Breast epithelium (tissue), 4 donors: ENCODE measurements at places on chromosomes 4 and X. TPM values are rescaled to one million over a fixed set of nuclear protein-coding genes. Genes with fewer than 3 reads are reported as not detected.

- no peak for DNase-seq
These were observed 184.0 kb upstream of the GALNTL6 start for GRCh38 chr4:171629182-171629581.

DNA sequence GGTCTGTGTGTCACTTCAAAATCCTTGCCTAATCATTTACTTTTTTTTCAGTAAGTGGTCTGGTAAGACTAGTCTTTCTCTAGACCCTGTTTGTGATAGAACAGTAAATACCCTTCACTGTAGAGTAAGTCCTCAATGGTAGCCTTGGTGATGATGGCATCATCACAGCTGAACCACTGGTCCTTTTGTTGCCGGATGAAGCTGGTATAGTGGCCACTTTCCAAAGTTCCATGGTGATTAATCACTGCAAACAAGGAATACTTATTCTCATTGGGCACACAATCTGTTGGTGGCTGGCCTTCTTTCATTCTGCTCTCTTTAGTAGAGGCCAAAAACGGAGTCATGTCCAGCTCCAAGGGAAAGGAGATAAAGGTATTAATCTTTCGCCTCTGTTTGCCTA, 2.9 kb downstream of the USP51 start:
- DNase-seq = no peak

GRCh38 chr4:84167093-84167492, 332.0 kb downstream of the NKX6-1 start:
- no peak for DNase-seq

DNA sequence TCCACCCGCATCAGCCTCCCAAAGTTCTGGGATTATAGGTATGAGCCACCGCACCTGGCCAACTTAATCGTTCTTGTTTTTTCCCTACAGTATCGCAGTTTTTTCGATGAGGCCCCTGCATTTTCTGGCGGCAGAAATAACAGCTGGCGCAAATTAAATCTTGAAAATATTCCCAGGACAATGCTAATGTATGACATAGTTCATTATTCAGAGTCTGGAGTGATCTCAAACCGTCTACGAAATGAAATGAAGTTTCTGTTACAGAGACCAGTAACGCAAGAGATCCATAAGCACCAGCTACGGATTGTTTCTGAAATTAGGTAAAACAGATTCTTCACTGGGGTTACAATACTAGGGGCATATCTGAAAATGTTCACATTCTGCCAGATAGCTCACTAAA, 27.3 kb downstream of the CXorf58 start:
- no peak for DNase-seq

Gene FGF5
- total RNA-seq = not detected

DNA sequence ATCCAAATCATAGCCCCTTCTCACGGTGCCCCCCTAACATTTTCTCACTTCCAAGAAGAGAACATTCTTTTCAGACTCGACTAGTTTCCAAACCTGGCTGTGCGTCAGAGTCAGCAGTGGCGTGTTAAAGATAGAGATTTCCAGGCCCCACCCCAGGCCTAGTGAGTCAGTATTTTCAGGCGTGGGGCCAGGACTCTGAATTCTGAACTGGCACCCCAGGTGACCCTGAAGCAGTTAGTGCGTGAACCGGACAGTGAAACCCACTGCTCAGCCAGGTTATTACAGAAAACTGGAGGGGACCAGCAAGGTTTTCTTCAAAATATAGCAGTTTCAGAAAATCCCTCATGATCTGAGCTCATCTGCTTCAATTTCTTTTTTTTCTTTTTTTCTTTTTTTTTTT, 35.0 kb upstream of the BCOR start:
- no peak for DNase-seq

DNA sequence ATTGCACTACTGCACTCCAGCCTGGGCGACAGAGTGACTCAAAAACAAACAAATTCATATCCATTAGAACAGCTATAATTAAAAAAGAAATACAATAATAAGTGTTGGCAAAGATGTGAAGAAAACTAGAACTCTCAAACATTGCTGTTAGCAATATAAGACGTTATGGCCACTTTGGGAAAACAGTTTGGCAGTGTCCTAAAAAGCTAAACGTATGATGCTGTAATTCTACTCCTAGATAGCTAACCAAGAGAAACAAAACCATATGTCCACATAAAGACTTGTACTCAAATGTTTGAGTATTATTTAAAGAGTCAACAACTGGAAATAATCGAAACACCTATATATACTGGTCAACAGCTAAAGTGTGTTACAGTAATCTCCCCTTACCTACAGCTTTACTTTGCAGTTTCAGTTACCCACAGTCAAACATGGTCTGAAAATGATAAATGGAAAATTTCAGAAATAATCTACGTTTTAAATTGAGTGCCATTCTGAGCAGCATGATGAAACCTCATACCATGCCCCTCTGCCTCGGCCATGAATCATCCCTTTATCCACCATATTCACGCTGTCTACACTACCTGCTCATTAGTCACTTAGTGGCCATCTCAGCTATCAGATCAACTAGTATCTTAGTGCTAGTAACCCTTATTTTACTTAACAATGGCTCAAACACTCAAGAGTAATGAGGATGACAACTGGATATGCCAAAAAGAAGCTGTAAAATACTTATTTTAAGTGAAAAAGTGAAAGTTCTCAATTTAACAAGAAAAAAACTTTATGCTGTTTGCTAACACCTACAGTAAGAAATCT, 4.9 kb downstream of the ELF2 start:
- DNase-seq = no peak

DNA sequence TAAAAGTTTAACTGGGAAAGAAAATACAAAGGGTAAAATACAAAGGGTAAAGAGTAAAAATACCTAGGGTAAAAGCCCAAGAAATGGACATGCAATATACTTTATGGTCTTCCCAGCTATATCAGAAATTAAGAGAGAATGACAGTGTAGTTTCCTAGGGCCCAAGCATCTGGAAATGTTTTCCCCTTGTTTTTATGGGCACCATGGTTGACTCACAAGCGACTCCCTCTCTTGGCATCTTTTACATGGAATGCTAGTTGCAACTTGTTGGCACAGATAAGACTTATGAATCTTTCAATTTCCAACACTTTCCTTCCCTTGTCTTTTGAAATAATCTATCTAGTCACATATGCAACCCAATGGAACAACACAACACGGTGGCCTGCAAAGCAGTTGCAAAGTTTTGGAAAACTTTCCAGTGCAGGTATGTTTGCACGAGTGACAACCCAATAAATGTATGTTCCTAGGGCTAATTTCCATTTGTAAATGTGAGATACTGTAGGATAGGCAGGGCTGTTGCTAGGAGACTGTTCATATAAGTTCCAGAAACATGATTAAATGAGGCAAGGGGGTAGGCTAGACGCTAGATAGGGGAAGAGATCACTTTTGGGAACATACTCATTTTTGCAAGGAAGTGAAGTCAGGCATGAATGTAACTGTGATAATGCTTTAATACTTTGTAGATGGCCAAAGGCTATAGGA, 36.4 kb upstream of the CWH43 start:
- no peak for DNase-seq

DNA sequence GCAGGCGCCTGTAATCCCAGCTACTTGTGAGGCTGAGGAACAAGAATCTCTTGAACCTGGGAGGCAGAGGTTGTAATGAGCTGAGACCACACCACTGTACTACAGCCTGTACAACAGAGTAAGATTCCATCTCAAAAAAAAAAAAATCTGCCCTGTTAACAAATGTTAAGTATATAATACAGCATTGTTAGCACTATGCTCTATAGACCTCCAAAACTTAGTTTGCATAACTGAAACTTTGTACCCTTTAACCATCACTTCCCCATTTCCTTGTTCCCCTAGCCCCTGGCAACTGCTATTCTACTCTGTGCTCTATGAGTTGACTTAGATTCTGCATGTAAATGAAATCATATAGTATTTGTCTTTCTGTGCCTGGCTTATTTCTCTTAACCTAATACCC, 76.7 kb downstream of the TAB3 start:
- DNase-seq = no peak

Gene NOX1
- total RNA-seq = not detected

Gene DGAT2L6
- total RNA-seq = not detected

GRCh38 chrX:1516596-1517104, 20.3 kb downstream of the P2RY8 start:
- no peak for DNase-seq

- DNase-seq = no peak
These were observed 3.1 kb upstream of the FGFR3 start for GRCh38 chr4:1790005-1790404.

Gene WDR19
- total RNA-seq = 66.5 TPM

DNA sequence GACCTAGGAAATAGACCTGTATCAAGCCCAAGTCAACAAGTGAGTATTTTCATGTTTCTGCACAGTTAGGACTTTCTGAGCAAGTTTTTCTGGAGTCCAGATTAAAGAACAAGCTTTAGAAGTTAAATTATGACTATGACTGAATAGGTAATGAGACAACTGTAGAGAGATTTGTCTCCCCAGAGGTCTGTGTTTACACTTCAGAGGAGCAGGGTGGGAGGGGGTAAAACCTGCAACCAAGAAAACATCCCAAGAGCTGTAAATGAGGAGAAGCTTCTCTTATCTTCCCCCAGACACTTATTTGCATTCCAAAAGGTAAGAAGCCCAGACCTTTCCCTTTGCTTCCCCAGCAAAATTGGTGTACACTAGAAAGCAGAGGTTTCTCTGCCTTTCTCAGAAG, 22.1 kb upstream of the CEP135 start:
- no peak for DNase-seq

DNA sequence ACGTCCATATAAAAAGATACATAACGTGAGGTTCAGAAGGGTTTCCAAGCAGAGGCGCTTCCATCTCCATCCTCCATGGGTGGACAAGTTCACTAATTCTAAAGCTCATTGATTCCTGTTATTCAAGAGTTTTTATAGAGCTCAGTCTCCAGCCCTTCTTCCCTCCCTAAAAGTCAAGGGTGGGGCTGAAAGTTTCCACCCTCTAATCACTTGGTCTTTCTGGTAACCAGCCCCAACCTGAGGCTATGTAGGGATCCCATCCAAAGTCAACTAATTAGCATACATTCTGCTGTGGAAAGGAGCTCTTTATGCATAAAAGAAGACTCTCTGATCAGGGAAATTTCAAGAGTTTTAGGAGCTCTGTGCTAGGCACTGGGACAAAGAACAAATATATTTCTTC, 46.9 kb upstream of the VEGFC start:
- no peak for DNase-seq

Gene RAB39B
- total RNA-seq = 1.3 TPM

Gene AKAP4
- total RNA-seq = not detected

Gene ADAMTS3
- total RNA-seq = 1.9 TPM

DNA sequence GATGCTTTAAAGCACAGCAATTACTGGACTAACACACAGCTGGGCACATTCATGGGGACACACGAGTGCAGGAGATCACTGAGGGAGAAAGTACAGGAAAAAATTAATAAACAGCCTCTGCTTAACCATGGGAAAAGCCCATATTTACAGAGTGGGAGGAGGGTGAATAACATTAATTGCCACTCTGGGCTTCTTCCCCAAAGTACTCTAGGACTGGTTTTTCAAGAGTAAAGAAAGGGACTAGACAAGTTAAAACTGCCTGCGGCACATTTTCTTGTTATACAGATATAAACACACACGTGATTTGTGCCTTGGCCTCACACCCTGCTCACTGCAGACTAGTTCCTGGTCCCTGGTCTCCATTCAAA, 179.7 kb upstream of the TET2 start:
- peak; percentile 57 for DNase-seq

- DNase-seq = no peak
These were observed 117.8 kb upstream of the NKX1-1 start for GRCh38 chr4:1523907-1524636.

DNA sequence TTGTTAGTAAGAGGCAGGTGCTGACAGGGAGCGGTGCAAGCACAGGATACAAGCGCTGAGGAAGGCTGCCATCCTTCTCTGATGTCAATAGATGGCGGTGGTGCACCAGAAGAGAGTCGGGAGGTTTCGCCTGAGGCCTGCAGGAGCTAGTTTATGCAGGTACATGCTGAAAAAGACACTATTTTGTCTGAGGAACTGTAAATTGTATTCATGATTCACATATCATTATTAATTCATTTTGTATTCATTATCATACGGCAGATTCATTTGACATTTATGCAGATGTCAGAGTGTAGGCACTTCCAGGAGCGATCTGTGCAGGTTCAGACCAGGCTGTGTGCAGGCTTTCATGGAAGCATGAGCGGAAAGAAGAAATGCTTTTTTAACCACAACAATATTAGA, 824.0 kb downstream of the STIM2 start:
- peak; percentile 30 for DNase-seq

Gene GABRG1
- not detected for total RNA-seq

DNA sequence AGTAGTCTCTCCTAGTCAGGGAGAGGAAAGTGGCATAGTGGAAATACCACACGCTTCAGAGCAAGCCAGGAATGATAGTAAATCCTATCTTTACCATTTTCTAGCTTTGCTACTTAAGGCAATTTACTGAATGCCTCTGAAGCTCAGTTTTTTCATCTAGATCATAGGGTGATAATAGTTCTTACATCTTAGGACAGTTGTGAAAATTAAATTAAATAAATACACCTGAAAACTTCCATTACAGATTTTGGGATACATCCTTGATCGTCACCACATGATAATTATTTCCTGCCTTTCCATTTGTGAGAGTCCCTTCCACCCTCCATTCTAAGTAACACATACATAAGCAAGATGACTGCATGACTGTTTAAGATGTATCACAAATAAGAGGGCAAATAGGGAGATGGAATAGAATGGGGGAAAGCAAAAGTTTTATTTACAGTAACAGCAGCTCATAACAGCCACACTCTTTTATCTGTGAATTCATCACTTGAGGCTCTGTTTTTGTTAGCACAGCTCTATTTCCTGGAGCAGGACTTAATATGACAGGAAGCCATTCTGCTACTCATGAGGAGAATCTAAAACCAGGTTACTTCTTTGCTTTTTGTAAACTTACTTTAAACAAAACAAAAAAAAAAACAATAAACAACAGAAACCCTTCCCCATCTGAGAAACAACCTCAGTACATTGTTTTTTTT, 13.4 kb downstream of the P2RY10 start:
- no peak for DNase-seq

DNA sequence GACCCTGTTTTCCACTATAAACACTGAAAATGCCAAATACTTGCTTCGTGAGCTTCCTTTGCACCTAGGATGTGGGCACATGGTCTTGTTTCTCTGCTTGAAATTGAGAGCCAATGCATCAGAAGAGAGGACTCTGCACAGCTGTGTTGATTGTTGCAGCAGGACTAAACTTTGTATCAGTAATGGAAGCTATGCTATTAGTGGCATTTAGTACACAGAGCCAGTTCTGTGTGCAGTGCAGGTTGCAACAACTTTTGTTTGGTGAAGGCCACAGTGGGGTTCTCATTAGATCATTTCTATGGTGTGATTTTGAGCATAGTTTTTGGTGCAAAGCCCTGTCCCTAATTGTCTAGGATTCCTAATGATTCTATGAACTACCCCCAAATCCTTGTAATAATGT, 54.4 kb upstream of the ANKRD17 start:
- DNase-seq = no peak

- DNase-seq = no peak
These were observed 129.5 kb downstream of the KCTD8 start for GRCh38 chr4:44319129-44319528.

DNA sequence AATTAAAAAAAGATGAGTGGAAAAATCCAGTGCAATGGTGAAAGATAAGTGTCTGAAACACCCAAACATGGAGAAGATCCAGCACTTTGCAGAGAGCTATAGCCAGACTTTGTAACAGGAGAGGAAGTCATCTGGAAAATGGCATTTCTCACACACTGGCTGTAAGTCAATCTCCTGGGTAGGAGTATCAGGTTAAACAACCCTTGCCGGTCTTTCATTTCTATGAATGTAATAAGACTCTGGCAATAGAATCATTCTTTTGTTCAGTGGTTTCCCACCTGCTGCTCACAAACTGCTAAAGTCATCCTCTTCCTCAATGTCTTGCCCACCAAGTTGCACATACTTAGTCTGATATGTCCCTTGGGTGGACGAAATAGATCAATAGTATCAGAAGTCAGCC, 94.0 kb upstream of the ATP8A1 start:
- DNase-seq = no peak
